AG08396 (cell line): ENCODE measurements at places on chromosomes 13 and 19.

DNA sequence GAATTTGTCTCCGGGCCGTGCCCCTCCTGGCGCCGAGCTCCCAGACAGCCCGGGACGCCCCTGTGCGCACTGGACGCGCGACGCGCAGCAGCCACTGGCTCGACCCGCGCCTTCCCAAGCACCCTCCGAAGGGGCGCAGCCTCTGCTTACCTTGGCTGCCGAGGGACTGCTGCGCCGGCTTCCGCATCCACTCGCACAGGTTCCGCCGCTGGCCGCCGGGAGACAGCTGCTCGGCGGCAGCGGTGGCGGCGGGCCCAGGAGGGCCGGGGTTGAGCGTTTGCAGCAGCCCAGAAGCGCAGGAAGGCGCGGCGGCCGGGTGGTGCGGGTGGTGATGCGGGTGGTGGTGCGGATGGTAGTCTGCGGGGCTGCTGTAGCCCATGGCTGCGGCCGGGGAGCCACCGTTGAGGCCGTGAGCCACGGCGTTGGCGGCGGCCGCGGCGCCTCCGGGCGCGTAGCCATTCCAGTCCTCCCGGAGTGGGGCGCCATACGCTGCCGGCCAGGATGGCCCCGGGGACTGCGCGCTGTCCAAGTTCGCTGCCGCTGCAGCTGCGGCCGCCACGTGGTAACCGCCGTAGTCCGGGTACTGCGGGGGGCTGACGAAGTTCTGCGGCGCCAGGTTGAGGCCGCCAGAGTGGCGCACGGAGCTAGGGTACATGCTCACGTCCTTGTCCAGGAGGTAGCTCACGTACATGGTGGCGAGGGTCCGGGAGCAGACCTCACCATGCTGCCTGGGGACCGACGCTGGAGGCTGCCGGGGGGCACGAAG is 616 bp downstream of the CDX2 start:
- no peak for DNase-seq

DNA sequence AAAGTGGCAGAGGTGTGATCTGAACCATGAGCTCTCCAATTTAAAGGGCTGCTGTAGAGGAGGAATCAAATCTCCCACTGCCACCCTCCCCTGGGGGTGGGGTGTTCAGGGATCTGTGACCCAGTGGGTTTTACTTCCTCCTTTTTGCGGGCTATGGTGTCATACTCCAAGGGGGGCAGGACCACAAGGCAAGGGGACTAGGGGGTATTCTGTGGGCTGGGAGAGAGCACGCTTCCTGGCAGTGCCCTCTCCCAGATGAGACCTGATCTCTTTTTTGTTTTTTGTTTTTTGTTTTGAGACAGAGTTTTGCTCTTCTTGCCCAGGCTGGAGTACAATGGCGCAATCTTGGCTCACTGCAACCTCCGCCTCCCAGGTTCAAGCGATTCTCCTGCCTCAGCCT is 10.3 kb downstream of the PLD3 start:
- no peak for DNase-seq

GRCh38 chr19:49331616-49332055 is 3.6 kb upstream of the CD37 start:
- peak; percentile 72 for DNase-seq

DNA sequence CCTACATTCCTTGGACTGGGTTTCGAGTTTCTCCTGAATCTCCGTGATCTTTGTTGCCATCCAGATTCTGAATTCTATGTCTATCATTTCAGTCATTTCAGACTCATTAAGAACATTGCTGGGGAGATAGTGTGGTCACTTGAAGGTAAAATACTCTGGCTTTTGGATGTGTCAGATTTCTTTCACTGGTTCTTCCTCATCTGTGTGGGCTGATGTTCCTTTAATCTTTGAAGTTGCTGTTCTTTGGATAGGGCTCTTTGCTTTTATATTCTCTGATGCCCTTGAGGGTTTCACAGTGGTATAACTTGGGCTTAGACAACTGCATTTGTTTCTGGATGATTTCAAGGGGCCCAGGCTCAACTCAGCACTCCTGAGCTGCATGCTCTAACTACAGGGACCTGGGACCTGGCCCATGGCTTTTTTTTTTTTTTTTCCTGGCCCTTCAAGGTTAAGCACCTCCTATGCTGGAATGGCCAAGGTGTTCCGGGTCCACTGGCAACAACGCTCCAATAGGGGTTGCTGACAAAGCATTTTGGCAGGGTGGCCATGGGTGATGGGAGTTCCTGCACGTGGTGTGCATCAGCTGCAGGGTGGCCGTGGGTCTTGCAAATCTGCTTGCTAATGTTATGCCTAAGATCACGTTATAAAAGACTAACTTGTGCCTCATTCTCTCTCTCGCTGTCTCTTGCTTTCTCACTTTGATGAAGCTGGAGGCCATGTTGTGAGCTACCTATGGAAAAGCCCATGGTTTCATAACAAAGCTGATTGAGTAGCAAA is 5.9 kb upstream of the SIGLEC7 start:
- DNase-seq, result no peak
